ENCODE measurements at places on chromosomes 3 and 15.

DNA sequence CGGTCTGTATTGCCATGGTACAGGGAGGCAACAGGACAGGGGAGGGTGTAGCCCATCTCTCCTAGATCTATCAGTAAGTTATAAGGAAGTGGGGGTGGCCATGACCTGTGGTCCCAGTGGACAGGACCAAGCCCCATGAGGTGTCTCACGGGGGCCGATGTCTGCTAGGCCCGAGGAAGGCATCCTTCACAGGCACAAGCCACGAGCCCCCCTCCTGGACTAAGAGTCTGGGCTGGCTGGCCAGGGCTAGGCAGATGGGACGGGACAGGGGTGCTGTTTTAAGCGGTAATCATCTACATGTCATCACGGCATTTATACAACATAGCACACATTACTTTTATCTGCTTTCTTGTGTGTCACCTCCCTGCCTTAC is 2.6 kb upstream of the TBC1D2B start:
- no peak for DNase-seq

DNA sequence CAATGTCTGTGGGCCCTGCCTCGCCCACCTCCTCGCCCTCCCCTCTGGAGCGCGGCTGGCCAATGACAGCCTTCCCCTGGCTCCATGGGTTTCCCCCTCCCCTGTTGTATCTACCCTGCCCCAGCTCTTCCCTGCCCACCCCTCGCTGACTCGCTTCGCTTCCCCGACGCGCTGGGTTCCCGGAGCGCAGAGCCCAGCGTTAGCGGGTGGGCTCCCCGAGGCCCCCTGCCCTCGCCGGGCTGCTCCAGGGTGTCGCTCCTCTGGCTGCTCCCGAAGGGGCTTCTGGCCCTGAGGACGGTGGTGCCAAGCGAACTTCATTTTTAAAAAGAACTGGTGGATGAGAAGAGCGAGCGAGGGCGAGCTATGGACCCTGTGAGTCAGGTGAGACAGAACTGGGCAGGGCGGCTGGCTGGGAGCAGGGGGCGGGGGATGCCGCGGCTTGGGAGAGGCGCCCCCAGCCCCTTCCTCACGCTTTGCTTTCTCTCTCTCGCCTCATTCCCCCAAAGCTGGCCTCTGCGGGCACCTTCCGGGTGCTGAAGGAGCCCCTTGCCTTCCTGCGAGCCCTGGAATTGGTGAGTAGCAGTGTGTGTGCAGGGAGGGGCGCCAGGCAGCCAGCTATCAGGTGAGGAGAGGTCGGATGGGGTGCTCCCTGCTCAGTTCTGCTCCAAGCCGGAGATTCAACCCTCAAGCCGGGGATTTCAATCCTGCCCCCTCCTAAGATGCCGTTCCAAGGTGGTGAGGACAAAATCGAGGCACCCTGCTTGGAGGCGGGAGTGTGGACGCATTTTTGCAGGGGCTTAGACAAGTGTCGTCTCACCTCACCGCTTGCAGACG is at the start of gene SYNPR:
Gene SYNPR, plus strand, starts transcription at position 138 of the 834 bp plus-strand sequence.
- DNase-seq: no peak

GRCh38 chr15:76503804-76504203 is 167.2 kb downstream of the ISL2 start:
- no peak for DNase-seq

DNA sequence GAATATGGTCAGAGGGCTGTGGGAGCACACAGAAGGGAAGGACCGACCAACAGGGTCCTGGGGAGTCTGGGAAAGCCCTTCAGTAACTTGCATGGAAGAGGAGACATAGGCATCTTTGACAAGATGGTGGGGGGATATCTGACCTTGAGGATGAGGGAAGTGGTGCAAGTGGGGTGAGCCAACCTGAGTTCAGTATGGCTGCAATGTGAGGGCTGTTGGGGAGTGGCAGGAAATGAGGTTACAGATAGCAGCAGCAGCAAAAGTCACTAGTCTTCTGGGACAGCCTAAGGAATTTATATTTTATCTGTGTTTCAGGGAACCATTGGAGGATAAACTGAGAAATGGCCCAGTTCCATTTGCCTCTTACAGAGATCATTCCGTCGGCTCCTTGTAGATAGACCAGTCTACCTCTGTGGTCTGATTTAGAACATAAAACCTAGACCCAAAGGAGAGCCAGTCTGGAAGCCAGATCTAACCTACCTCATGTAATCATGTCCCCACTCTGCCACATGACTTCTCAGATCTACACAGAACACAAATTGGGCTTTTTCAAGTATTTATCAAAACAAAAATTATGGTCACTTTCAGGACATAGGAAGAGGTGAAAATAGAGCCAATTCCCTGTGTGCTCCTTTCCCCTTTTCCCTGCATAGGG is 75.6 kb downstream of the ST6GAL1 start:
- no peak for DNase-seq

DNA sequence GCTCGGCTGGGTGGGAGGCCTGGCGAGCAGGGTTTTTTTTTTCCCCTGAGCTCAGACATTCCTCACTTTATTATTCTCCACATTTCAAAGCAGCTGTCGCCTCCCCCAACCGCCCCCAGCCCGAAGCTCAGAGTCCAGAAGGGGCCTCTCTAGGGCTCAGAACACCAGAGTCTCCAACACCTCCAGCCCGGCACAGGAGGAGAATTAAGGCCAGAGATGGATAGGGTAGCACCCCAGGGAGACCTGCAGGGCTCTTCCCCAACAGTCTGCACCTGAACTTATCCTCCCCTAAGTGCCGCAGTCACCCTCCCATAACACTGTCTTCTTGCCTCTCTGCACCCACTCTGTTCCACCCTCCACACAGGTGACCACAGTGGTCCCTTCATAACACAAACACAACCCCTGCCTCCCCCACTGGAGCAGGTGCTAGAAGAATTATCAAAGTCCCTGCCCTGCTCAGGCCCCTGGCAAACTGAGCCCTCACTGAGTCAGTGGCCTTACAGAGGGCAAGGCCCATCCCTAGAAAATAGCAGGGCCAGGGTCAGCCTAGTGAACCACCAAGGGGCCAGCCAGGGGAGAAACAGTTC is 14.1 kb downstream of the MYL3 start:
- no peak for DNase-seq

DNA sequence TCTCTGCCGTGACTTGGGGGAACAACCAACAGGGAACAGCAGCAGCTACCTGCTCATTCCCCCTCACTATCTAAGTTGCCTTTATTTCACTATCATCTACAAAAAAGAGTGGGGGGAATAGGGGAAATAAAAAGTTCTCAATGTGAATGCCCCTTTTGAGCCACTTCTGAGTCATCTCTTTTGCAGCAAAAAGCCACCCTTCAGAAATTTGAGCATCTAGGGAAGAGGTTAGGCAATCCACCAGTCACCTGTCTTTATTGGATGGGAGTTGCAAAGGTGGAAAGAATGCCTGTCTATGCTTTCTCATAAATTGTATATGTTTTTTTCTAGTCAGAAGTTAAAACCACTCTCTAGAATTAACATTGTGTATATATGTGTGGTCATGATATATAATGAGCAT is 41.1 kb downstream of the GPD1L start:
- DNase-seq: no peak

- peak; percentile 32 for DNase-seq
These were observed 44.3 kb upstream of the ZNF385D start for GRCh38 chr3:21795152-21795837.

GRCh38 chr3:9780458-9780812 is 10.7 kb upstream of the CAMK1 start:
- DNase-seq: no peak

DNA sequence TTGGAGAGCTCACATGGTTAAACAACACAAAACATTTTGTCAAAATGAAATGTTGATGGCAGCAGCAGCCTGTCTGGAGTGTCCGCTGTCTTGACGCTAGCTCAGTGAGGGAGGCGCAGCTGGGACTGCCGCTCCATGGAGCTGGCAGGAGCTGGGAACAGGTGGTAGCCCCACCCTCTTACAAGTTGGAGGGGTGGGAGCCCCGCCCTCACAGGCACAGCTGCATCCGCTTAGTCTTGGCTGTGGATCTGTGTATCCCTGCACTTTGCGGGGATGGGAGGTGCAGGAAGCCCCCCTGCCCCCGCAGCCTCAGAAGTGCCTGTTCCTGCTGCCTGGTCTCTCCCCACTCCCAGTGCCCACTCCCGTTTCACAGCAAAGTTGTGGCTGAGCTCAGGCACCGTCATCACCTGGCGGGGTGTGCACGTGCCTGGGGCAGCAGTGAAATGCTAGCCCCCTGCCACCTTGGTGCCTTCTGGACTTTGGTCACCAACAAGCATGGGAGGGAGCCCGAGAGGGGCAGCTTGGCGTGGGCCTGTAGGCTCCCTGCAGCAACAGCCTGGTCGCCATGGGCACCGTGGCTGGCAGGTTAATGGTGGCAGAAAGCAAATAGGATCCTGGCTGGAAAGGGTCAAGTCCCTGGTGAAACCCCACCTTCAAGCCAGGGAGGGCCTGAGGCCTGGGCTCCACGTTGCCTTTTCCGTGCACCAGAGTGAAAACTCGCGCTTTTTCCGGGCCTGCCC is 53.8 kb upstream of the CADM2 start:
- DNase-seq: no peak

DNA sequence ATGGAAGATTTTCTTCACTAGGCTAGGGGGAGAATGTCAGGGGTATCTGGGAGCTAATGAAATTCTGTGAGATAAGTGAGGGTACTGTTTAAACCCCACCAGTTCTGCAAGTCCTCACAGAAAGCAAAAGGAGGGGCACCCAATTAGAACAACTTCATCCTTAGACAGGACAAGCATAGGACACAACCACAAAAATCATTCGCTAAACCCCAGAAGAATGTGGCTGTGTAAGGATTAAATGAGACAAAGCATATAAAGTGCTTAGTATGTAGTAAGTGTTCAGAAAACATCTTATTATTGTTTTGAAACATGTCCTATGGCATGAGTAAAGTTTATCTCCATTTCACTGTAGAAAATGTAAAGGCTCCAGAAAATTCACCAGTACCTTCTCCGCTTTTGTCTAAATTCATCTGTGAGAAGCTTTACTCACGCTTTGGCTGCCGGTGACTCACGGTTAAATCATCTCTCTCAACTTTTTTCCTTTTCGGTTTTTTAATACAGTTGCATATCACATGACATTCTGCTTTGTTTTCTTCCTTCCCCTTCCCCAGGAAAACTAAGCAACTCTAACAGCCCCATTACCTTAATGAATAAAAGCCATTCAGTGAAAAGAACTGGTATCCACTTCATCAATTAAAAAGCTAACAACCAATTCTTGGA is 1.7 kb downstream of the CLRN1 start:
- DNase-seq: no peak

DNA sequence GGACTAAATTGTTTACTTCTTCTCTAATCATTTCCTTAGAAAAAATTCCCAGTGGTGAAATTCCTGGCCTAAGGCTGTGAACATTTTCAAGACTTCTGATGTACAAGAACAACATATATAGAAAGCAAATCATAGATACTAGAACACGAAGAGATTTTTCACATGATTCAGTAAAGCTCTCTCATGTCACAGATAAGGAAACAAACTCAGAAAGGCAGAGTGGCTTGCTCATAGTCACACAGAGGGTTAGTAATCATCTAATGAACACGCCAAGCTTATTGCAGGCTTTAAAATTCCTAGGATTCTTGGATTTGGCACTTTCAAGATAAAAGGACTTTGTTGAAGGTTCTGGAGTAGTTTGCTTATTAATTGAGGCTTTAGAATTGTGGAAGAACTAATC is 26.2 kb downstream of the CRTAP start:
- DNase-seq: no peak

- DNase-seq: no peak
These were observed 78.8 kb upstream of the CTNNB1 start for GRCh38 chr3:41120460-41120859.

DNA sequence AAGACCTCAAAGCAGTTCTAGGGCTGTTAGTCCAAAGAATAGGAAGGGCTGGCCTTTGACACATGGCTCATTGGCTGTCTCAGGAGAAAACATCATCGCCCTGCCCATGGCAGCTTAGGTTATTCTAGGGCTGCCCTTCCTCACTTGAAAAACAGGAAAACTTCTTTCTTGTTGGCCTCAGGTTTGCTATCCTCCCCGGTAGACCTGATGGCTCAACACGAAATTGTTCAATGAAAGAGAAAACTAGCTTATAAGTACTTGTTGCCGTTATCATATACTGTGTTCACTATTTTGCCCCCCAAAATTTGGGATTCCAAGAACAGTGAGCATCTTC is 602 bp upstream of the SLTM start:
- no peak for DNase-seq

- no peak for DNase-seq
These were observed 70.9 kb upstream of the TGFBR2 start for GRCh38 chr3:30535525-30535924.

DNA sequence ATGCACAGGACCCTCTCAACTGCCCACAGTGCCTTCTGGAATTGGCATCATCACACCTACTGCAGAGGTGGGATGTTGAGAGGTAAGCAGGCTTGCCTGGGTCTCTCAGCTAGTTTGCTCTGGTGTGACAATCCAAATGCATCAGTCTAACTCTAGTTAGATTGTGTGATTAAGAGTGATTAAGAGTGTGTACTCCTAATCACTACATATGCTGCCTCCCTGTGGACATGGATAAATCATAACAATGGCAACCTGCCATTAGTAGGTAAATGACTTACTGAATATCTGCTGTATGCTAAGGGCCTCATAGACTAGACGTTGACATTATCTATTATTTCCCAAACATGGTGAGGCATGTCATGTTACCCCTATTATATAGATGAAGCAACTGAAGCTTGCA is 342.1 kb downstream of the OCA2 start:
- DNase-seq: no peak

GRCh38 chr15:36925049-36925448 is 175.3 kb downstream of the MEIS2 start:
- no peak for DNase-seq

DNA sequence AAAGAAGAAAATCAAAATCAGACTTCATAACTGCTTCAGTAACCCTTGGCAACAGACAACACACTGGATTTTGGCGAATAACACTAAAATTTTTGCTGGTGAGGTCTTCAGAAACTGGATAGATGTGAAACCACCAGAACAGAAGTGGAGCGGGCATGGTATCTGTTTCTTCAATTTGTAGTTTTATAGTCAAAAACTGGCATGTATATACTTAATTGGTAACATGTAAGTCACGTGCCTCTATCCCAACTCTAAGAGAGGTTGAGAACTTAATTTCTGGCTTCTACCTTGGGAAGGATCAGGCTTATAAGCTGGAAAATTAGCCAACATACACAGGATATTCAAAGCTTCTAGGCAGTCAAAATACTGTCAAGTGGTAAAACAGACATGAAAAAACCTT is 172.6 kb upstream of the CHL1 start:
- no peak for DNase-seq

- DNase-seq: no peak
These were observed 371.3 kb downstream of the ERC2 start for GRCh38 chr3:56096999-56097398.
